ENCODE measurements at places on chromosomes 11 and 22.

DNA sequence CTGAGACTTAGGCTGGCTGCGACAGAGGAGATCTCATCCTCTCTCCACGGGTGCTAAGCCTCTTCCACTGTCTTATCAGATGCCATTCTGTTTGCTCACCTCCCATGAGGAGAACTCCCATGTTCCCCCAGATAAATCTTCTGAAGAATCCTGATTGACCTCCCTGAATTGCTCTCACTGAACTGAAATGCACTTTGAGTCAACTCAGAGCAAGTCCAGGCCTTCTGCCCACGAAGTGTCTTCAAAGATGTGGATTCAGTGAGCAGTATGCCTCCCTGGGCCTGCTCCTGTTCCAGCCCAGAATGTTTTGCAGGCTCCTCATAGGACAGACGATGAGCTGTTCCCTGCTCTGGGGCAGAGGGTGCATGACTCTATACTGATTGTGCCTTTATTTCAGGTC lies 17.4 kb downstream of the TUB start:
- DNase-seq, result no peak

- DNase-seq, result no peak
Observed at GRCh38 chr22:41574847-41575381, 14.1 kb downstream of the CSDC2 start.

GRCh38 chr11:66625041-66625751 lies 8.8 kb downstream of the RBM14 start:
- DNase-seq, result no peak

- peak; percentile 49 for DNase-seq
Observed at GRCh38 chr22:36435516-36436415, 45.7 kb downstream of the TXN2 start.

GRCh38 chr11:8032576-8033304 lies 45.6 kb downstream of the EIF3F start:
- DNase-seq, result no peak

- DNase-seq, result no peak
Observed at GRCh38 chr11:74926304-74927030, 22.4 kb downstream of the XRRA1 start.

DNA sequence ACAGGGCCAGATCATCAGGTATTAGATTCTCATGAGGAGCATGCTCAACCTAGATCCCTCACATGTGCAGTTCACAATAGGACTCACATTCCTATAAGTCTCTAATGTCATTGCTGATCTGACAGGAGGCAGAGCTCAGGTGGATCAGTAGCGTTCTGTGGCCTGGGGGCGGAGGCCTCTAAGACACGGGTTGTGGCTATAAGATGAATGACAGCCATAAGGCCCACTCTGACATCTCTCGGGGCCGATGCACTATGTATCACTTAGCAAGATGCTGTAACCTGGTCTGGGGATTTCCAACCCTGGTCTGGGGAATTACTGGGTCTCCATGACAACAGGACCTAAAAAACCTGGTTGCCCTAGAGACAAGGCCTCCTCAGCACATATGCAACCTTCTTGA lies 932.7 kb downstream of the TBC1D22A start:
- DNase-seq, result no peak

- DNase-seq, result no peak
Observed at GRCh38 chr22:35766654-35767580, 49.2 kb downstream of the APOL5 start.

DNA sequence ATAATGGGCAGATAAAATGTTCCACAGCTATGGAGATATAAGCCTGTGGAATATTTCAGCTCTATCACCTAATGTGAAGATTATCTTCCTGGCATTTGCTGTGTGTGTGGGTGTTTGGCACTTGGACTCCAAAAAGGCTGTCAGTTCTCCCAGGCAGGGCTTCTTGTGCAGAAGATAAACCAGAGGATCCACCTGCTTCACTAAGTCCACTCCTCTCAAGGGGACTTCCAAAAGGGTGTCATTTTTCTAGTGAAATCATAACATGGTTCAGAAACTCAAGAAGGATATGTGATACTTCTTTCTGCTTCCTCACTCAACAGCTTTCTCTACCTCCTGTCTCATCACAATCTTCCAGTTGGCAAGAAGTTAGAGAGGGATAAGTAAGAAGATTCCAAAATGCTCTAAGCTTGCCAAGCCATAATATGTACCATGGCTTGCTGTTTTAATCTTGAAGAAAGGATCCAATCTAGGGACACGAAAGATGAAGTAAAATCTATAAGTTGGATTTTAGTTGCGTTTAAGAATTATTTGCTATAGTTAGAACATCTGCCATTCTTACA lies 206.2 kb upstream of the MTMR2 start:
- no peak for DNase-seq

DNA sequence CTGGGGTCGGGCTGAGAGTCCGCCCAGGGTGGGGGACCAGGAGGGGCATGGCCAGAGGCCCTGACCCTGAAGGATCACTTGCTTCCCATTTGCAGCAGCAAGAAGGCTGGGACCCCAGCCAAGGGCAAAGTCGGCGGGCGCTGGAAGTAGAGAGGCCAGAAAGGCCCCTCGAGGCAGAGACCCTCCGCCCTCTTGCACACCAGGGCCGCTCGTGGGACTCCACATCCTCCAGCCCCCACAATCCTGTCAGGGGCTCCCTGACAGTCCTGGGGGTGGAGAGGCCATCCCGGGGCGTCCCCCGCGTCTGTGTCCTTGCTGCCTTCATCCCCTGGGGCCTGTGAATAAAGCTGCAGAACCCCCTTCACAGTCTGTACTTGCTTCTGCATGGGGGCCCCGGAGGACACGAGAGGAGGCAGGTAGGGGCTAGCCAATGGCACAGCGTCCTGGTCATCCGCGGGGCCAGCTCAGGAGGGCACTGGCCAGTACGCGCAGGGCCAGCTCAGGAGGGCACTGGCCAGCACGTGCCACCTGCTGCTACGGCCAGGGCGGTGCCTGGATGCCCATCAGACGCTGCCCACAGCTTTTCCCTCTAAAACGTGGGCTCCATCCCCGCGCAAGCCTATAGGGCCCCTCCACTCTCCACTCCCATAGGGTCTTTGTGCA lies 8.7 kb upstream of the MRPL23 start:
- no peak for DNase-seq

GRCh38 chr11:119117004-119117706 lies 4.2 kb upstream of the HINFP start:
- DNase-seq, result no peak

GRCh38 chr11:7473717-7474116 lies 11.6 kb upstream of the OLFML1 start:
- no peak for DNase-seq

DNA sequence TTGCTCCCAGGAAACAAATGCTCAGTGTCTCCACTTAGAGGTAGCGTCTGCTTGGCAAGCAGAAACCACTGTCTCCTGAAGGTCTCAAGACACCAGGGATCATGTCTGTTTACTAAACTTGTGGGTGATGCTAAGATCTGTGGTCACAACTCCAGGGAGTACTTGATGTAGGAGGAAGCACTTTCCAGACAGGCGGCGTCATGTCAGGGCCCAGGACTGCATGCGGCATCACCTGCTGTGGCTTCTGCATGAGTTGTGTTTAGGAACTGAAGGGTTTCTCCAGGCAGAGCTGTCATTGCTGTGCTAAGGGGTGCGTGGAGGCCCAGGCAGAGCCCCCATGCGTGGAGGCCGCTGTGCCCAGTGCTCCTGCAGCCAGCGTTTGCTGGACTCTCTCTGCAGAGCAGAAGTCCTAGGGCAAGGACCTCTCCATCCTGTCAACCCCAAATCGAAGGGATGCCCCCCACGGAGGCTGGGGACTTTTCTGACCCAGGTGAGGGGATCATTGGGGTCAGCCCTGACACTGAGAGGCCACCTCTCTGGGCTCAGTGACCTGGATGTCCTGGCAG lies 8.1 kb upstream of the PANX2 start:
- no peak for DNase-seq

DNA sequence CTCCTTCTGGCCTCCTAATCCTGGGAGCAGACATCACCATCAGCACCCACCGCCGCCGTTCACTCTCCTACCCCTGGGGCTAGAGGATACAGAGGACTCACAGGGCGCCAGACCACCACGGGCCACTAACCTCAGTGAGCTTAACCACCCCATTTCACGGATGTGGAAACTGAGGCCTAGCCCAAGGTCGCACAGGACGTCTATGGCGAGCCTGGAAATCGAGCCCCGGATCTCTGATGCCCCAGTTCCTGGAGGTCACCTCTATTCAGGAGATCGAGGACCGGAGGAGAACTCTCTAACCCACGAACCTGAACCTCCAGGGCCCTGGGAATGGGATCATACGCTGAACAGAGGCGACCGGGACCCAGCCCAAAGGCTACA lies 349 bp downstream of the TIMM10 start:
- no peak for DNase-seq

DNA sequence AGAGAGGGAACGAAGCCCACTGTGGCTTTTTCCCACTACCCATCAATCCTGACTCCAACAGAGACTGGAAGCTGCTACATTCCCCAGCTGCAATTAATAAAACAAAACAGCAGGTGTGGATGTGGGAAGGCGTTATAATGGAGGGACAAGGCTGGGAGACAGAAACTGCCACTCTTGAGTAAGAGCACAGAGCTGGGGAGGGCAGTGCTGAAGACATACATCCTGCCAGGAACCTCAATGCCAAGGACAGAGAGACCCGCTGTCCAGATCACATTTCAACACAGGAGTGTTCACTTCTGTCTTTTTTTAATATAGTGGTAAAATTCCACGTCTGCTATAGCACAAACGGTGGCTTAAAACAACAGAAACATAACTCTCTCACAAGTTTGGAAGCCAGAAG lies 94.5 kb downstream of the LARGE1 start:
- DNase-seq, result no peak

- DNase-seq, result no peak
Observed at GRCh38 chr22:45496451-45496941, 6.2 kb upstream of the FBLN1 start.

DNA sequence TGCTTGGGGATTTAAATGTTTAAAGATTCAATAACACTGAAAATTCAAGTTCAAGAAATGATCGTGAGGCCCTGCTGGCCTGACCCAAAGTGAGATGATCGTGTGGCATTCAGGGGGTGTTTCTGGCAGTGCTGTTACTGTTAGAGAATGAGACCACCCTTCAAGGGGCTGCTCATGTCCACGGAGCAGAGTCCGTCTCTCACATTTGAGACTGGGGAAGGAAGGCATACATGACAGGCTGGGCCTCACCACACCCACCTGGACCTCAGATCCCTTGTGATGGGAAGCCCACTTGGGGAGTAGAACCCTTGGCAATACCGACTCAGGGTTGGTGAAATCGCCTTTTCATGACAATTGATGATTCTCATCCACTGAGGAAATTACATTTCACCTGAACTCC lies 16.1 kb upstream of the NRIP3 start:
- DNase-seq, result no peak

DNA sequence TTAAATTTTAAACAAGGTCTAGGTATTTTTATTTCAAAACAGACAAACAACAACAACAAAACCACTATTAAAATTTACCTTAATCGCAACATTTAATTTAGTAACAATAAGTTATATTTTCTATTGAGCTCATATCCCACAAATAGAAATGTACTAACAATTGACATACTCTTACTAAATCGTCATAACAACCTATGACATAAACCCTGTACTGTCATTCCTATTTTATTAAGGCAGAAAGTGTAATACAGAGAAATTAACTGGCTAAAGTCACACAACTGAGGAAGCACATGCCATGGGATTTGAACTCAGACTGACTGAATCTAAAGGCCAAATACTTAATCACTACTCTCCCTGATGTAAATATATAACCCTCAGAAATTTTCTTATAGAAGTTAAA lies 3.0 kb downstream of the KIF18A start:
- no peak for DNase-seq
